ENCODE measurements at places on chromosomes 13 and 19.

DNA sequence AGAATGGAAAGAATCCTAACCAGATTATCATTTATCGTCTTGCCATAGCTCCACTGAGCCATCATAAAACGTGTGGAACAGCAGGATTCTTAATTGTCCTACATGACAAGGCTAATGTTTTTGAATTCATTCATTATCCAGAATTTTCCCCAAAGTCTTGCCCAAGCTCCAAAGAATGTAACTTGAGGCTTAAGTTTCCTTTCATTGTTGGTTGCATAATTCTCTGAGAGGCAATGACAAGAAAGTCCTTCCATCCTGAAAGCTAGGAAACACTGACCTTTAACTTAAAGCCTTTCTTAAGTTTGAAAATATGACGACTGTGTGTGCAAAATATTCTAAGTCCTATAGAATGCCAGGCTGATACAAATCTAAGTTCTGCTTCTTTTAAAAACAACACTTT lies 546.1 kb downstream of the SUCLA2 start:
- DNase-seq = peak; percentile 73

GRCh38 chr13:24196593-24197197 lies 36.2 kb downstream of the SPATA13 start:
- DNase-seq = no peak

DNA sequence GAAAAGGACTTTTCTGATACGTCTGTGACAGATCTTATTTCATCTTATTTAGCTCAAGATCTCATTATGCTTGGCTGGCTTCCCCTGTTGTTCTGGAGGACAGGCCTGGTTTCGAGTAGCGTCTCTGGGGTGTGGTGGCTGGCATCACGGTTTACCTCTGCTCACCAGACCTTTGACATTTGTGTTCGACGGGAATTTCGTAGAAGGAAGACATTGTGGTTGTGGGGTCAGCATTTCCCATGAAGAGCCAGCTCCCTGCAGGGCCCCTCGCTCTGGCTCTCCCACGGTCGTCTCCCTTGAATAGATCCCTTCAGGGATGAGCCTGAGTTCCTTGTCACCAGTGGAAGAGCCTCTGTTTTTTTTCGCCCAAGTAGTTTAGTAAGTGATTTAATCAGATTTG lies 78.6 kb upstream of the TEX29 start:
- no peak for DNase-seq

GRCh38 chr13:81987159-81987558 lies 1646.2 kb upstream of the SPRY2 start:
- no peak for DNase-seq

DNA sequence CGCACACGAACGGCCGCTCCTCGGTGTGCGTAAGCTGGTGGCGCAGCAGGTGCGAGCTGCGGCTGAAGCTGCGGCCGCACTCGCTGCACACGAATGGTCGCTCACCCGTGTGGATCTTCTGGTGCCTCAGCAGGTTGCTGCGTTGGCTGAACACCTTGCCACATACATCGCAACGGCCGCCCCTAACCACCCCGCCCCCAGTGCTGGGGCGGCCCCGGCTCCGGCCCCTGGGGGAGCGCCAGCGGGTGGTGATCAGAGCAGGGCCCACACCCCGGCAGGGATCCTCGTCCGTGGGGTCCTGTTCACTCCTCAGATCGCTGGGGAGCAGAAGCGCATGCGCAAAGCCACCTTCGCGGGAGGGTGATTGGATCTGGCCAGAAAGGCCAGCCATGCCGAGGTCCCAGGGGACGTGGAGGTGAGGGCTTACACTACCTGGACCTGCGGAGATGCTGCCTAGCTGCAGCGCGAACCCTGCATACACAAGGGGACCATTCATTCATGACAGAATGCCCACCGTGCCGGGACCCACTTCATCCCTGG lies 4.7 kb upstream of the UBE2M start:
- DNase-seq = no peak

DNA sequence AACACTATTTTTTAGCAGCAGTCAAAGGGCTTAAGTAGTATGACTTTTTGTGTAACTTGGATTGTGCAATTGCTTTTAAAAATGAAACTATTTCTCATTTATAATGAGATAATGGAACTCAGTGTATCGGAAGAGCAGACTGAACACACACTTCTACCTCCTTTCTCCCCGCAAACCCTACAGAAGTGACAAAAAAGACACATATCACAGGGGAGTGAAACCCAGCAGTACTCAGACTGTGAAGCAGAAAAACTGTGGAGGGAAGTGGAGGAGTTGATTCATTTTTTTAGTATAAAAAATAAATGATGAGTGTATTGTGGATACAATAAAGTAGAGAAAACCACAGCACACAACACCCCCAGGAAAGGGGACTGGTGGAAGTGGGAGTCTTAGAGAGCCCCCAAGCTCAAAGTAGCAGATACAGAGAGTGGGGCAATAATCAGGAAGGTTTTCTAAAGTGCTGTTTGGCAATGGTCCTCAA lies 9.7 kb downstream of the LPAR6 start:
- peak; percentile 37 for DNase-seq

GRCh38 chr19:46670813-46671212 lies 9.8 kb upstream of the DACT3 start:
- DNase-seq = peak; percentile 20

DNA sequence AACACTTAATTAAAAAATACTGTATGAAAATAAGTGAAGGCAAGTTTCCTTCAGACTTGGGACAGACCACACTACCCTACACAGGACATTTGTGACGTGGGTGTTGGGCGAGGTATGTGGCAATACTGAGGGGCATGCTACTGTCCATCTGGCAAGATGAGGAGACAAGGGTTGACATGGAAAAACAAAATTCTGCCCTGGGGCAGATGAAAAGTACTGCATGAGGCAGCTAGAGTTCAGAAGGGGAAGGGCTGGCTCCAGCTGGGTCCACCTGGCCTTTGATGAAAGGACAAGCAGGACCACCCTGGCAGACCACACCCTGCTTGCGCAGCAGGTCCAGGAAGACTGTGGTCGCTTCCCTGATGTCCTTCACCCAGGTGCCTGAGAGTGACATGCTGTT lies 43.2 kb downstream of the LATS2 start:
- DNase-seq = no peak

GRCh38 chr13:112664501-112665203 lies 25.2 kb upstream of the ATP11A start:
- DNase-seq = peak; percentile 34

- no peak for DNase-seq
Measured at GRCh38 chr13:104650431-104650830, 1584.2 kb upstream of the SLC10A2 start.

- no peak for DNase-seq
Measured at GRCh38 chr19:7705387-7706187, 3.7 kb upstream of the FCER2 start.

GRCh38 chr19:728011-728410 lies 19.3 kb downstream of the PALM start:
- no peak for DNase-seq

DNA sequence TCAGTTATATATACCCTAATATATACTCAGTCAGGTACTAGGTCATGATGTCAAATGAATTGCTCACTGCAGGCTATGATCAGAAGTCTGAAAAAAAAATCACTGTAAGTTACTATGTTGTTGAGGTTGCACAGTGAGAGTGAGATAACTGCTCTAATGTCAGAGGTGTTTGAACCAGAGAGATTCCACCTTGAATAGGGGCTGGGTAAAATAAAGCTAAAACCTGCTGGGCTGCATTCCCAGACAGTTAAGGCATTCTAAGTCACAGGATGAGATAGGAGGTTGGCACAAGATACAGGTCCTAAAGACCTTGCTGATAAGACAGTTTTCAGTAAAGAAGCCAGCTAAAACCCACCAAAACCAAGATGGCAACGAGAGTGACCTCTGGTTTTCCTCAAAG lies 10.2 kb downstream of the EPSTI1 start:
- DNase-seq = no peak

- DNase-seq = no peak
Measured at GRCh38 chr19:288911-289310, 2.3 kb downstream of the PLPP2 start.

DNA sequence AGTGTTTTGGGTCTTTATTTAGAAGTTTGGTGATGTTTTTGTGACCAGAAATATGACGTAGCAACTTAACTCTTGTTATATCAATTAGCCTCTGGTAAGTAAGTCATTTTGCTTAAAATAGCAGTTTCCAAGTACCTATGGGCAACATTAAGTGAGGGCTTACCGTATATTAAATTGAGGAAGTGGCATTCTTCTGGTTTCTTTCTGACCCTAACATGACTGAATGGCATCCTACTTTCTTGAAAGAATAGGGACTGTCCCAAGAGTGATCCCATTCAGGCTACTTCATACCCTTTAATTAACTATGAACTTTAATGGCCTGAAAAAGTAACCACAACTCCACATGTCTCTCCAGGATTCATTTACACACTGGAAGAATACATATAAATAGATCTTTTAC lies 106.6 kb downstream of the MZT1 start:
- no peak for DNase-seq

DNA sequence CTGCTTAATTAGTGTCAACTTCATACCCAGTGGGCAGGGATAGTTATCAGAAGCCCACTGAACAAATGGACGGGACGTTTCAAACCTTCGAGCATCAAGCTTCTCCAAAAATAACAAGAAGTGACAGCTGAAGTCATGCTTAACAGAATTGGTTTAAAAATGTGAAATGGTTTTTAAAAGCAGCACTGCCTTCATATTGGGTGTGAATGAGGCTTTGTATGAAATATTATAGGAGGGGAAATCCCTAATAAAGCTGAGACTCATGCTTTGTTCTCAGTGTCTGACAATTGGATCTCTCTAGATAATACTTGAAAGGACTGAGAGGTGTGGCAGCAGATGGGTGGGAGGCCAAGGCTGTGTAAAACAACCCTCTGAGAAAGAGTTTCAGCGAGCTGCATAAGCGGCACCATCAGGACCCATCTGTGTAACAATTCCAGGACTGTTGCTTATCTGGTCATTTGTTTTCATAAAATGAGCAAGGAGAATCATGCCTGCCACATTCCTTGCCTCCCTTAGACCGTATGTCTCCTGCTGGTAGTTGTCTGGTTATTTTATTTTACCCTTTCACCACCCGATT lies 667.7 kb downstream of the DIAPH3 start:
- DNase-seq = no peak

DNA sequence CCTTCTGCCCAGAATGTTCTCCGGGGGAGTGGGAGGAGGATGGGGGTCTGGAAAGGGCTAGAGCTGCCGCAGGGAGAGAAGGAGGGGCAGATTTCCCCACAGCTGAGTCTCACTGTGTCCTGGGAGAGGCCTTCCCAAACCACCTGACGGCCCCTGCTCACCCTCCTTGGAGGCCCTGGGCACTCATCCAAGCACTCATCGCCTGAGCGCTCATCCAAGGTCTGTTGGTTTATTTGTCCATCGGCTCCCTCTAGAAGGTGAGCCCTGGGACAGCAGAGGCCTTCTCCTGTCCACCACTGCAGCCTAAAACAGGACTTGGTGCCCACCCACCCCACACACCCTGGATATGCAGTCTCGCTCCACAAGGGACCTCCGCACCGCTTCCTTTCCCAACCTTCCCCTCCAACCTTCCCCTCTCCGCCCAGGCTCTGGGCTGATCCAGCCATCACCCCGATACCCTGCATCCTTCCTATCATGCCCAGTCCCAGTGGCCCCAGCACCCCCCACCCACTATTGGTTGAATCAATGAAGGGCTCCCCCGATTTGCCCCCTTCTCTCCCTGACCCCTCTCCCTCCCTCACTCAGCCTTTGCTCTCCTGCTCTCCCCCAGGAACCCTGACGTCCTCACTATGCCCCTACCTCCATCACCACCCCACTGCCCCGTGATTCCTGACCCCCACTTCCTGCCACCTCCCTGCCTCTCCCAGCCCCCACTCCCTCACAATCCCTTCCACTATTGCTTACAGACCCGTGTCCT lies 1.7 kb downstream of the UBXN6 start:
- DNase-seq = peak; percentile 57

- peak; percentile 4 for DNase-seq
Measured at GRCh38 chr19:45477713-45478453, 10.1 kb downstream of the FOSB start.
